ENCODE measurements at places on chromosomes 4 and X. TPM values are rescaled to one million over a fixed set of nuclear protein-coding genes. Genes with fewer than 3 reads are reported as not detected.

GRCh38 chr4:82524570-82525152 lies 37.1 kb downstream of the TMEM150C start:
- DNase-seq = no peak

The PRKG2 gene
- polyA plus RNA-seq = not detected

The GPR173 gene
- polyA plus RNA-seq = 0.75 TPM

The CSTF2 gene
- polyA plus RNA-seq = 2.6 TPM

The GAGE1 gene
- not detected for polyA plus RNA-seq

DNA sequence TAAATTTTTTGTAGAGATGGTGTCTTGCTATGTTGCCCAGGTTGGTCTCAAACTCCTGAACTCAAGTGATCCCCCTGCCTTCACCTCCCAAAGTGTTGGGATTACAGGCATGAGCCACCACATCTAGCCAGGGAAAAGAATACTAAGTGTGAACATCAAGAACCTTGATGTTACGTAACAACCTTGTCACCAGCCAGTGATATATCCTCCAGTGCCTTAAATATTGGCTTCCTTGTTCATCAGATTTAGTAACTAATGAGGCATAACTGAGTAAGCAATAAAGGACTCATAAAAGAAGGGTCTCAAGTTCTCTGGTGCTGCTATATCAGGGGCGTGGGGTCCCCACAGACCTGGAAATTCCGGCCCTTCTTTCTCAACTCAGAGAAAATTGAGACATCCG lies 60.5 kb upstream of the ENPEP start:
- DNase-seq = no peak

The JCHAIN gene
- polyA plus RNA-seq = 0.85 TPM

GRCh38 chr4:29142708-29143107 lies 1577.5 kb upstream of the PCDH7 start:
- no peak for DNase-seq

DNA sequence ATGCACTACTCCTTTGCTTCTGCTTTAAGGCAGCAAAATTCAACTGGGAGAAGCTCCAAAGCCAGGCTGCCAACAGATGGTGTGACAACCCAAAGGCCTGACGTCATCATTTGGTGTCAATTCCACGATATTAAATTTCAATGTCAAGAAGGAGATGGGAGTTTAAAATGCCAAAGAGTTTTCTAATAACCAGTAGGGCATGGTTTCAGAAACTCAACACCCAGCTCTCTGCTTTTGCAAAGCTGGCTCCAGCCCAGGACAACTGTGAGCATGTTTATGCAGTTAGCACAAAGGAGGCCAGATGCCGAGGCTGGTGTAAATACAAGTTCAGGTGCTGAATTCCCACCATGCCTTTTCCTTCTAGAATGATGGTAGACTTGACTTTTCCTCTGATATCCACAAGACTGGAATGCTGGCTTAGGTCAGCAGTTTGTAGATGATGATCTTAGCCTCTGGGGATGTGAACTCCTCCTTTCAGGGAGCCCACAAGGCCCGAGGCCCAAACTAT lies 67.3 kb downstream of the AFAP1 start:
- no peak for DNase-seq

The PDE5A gene
- 1.6 TPM for polyA plus RNA-seq

DNA sequence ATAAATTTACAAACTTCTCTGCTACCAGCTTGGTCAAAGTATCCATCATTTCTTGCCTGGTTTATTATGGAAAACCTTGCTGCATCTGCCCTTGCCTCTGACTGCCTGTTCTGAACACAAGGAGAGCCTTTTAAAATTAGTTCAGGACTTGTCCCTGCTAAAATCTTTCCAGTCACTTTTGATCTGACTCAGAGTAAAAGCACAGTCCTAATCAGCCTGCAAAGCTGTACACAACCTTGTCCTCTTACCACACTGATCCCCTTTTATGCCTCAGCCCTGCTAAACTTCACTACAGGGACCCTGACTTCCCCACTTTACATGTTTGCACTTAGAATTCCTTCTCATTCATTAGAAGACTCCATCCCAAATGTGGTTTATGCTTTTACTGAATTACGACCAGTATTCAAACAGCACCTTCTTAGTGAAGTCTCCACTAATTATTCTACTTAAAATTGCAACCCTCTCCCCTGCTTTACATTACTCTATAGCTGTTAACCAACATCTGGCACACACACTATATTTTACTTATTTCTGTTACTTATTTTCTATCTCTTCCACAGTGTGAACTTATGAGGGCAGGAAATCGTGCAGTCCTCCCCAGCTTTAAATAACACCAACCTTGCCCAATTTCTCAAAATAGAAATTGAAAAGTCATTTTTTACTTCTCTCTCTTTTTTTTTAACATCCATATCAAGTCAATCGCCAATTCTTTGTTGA lies 6.3 kb downstream of the GABRA4 start:
- no peak for DNase-seq

- no peak for DNase-seq
Measured at GRCh38 chr4:56215141-56215783, 172.0 kb downstream of the AASDH start.

DNA sequence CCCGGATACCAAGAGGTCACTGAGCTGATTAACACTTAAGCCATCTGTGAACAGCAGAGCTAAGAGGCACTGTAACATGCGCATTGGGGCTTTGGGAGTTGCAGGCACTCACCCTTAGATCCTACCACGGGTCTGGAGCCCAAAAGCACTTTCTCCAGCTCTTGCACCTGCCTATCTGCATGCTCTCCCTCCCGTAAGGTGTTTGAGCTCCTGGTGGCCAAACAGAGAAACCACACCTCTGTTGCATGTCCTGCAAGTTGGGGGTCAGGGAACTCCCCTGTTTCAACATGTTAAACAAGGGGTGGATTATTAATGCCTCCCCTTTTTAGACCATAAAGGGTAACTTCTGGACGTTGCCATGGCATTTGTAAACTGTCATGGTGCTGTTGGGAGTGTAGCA lies 49.8 kb downstream of the GYPA start:
- DNase-seq = no peak

DNA sequence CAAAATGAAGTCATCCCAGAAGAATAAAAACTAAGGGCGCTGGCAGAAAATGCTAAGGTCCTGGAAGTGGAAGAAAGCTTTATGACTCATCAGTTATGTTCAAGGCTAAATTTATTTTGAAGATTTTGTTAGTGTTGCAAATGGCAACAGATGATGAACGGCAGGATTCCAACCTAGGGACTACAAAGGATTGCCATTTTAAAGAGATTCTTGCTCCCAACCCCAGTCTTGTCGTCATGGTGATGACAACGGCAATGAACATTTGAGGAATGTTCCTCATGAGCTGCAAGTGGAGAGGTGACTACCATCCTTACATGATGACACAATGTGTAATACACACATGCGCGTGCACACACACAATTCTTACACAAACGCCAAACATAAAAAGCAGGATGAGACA lies 54.4 kb upstream of the FTHL17 start:
- DNase-seq = no peak

The GABRG1 gene
- not detected for polyA plus RNA-seq

The ZNF711 gene
- 1.5 TPM for polyA plus RNA-seq

GRCh38 chr4:181166742-181167399 lies 1076.3 kb upstream of the TENM3 start:
- DNase-seq = no peak

The IRF2 gene
- polyA plus RNA-seq = 12.0 TPM

The UGT2B11 gene
- polyA plus RNA-seq = not detected

The CSN3 gene
- not detected for polyA plus RNA-seq
